ACHN (cell line): ENCODE measurements at places on chromosomes 7 and 10.

DNA sequence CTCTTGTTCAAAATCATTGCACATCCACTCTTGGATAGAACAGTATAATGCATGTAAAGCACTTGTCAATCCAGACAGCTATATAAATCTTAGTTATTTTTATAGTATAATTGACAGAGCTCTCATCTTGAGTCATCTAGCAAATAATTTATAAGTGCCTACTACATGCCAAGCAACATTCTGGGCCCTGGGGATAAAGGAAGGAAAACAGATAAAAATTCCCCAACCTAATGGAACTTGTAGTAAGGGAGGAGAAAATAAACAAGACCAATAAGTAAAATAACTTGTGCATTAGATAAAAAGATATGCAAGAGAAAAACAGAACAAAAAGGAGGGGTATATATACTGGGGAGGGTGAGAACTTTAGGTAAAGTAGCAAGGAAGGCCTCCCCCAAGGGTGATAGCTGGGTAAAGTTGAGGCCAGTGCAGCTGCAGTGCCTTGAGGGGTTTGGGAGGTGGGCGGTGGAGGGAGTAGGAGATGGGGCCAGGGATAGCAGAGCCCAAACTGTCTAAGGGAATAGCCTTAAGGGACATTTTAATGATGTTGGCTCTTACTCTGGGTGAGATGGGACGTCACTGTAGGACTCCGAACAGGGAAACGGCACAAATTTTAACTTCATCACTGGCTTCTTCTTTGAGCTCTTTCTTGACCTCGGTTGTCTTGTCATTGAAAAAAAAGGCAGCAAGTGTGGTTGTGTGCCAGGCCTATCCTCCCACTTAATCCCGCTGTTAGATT, 79.3 kb upstream of the SEC61G start:
- peak; percentile 68 for DNase-seq

GRCh38 chr10:120793088-120793487, 58.1 kb upstream of the WDR11 start:
- no peak for DNase-seq

DNA sequence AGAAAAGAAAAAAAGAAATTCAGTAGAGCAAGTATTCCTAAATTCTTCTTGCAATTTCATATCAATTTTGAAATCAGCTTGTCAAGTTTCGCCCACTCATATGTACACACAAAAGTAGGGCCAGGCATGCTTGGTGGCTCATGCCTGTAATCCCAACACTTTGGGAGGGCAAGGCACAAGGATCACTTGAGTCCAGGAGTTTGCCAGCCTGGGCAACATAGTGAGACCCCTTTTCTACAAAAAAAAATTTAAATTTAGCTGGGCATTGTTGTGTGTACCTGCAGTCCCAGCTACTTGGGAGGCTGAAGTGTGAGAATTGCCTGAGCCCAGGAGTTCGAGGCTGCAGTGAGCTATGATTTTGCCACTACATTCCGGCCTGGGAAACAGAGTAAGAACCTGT, 65.4 kb downstream of the MRPL32 start:
- DNase-seq = no peak

- no peak for DNase-seq
These were observed 6.4 kb downstream of the ZMIZ2 start for GRCh38 chr7:44754802-44755697.

DNA sequence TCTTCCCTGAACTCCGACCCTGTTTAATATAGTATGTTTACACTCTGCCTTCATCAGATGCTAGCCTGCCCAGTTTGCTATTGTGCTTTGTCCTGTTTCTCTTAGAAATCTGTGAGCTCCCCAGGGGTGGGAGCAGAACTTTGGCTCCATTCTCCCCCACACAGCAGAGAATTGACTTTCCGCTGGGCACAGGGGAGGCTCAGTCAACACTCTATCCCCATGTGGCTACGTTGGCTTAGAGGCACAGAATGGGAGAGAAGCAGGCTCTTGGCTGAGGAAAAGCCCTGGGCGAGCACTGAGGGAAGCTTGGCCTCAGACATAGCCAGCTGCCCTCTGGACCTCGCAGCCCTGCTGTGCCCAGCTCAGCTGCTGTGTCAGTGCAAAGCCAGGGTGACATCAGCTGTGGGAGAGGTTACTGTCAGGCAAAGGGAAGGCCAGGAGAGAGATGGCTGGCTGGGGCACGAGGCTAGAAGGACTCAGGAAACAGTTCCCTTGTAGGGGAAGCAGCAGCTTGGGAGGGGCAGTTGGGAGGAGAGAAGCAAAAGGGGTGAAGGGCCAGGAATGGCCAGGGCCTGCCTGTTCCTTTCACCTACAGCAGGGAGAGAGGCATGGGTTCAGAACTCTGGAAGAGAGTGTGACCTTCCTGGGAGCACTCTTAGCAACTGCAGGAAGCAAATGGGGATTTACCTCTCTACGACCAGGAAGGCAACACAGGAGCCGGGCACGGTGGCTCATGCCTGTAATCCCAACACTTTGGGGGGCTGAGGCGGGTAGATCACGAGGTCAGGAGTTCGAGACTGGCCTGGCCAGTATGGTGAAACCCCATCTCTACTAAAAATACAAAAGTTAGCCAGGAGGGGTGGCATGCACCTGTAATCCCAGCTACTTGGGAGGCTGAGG, 5.8 kb upstream of the SCD start:
- DNase-seq = no peak

DNA sequence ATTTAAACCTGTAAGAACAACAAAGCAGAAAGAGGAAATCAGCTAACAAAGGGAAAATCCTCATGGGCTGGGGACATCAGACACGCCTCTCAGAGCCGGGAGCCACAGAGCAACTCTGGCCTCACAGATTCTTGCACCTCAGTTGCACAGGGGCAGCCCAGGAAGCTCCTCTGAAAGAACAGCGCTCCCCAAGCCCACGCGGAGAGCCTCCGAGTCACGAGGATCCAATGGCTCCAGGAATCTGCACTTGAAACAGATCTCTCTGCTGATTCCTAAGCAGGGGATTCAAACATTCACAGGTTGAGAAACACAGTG, 213.2 kb upstream of the MGMT start:
- DNase-seq = no peak

- no peak for DNase-seq
These were observed 54.3 kb downstream of the LOXL4 start for GRCh38 chr10:98213740-98214139.

GRCh38 chr10:67115972-67116371, 190.1 kb downstream of the LRRTM3 start:
- DNase-seq = no peak

DNA sequence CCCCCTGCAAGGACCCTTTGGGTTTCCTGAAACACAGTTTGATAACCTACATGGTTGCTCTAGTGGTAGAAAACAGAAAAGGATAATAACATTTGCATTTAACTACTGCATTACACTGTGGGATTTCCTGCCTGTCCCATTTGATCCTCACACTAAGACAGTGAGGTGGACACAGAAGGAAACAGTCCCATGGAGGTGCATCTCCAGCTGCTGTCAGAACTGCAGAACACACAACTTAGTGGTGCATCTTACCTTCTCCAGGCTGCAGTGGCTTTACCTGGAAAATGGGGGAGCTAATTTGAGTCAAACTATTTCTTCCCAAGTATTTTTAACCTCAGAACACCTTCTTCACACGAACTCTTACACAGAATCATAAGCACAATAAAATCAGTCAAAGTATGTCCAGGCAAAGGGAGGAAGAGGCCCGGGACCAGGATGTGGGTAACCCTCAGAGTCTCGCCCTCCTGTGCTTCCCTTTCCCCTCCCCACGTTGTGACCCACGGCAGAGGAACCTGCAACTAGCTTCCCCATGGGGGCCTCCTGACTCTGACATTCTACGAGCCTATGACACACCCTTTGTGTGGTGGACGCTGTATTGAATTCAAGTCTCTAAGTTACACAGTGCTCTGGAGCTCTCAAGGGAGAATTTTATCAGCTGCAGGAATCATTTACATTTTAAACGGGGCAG, 33.7 kb downstream of the SCRN1 start:
- DNase-seq = no peak
